ENCODE measurements at places on chromosomes 12 and 14. TPM values are rescaled to one million over a fixed set of nuclear protein-coding genes. Genes with fewer than 3 reads are reported as not detected.
A peak's percentile ranks its signal among the peaks of the same experiment; 100 is the strongest.

WDHD1 gene
- 30.9 TPM for total RNA-seq

ARHGAP9 gene
- 2.8 TPM for total RNA-seq

CYP27B1 gene
- 2.0 TPM for total RNA-seq

PTHLH gene
- total RNA-seq, result 0.93 TPM

- DNase-seq, result no peak
Observed at GRCh38 chr14:71322655-71323250, 415.5 kb downstream of the PCNX1 start.

GRCh38 chr12:64088431-64089349, 133.4 kb downstream of the KICS2 start:
- no peak for DNase-seq

DNA sequence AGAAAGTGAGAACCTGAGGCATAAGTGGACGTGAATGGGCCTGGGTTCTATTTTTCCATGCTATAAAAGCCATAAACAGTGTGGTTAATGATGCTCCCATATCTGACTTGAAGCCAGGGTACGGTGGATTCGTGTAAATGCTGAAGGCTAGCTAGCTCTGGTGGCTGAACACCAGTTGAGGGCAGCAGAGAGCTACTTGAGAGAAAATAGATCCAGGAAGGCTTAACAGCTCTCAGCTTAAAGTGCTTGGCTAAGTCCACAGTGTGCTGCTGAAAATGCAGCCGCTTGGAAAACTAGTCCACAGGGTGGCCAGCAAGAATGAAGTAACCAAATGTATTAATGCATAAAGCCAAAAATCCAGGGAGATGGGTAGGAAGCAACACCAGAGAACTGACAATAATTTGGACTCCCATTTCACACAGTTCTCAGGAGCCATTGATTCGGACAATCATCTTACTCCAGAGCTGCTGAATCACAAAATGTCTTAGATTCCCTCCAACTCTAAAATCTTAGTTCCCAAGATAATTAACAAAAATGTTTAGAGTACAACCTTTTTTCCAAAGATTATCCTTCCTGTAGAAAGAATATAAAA, 15.0 kb upstream of the FOXG1 start:
- peak; percentile 32 for DNase-seq

- no peak for DNase-seq
Observed at GRCh38 chr12:52041695-52042123, 9.5 kb upstream of the NR4A1 start.

- no peak for DNase-seq
Observed at GRCh38 chr12:44674875-44675274, 201.2 kb downstream of the NELL2 start.

DNA sequence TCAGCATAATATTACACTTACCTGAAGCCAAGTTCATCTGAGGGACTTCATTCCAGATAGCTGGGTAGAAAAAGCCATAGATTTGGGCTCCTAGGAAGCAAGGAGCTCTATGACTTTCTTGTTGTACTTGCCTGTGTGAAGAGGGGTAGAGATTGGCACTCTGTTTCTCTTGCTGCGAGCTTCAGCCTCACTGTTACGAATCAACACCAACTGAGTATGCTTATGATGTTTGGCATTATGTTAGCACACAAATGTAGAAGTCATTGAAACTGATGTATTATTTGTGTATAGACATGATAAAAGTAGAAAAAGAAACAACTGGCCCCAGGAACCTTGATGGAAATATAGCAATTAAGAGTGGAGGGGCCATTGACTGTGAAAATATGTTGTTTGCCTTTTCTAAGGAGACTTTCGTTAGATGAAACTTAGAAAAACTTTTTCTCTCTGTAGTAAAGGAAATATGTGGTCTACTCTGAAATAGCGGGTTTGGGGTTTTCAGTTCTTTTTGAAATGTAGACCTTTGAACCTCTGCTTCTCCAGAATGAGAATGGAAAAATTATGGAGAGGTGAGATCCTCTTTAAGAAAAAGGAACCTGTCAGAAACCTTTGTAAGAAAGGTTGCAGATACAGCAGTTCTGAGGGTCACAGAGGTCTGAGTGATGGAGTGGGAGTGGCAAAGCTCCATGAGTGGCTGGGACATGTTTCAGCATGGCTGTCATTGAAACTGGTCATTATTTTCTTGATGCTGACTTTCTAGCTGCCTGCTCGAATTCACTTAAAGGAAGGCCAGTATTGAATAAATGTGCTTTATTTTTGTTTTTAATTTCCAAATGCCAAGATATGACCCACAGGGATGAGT, 159.9 kb downstream of the GCH1 start:
- DNase-seq, result no peak

GRCh38 chr14:39469094-39469710, 37.0 kb upstream of the FBXO33 start:
- no peak for DNase-seq

GRCh38 chr12:617304-617915, 45.8 kb downstream of the NINJ2 start:
- DNase-seq, result no peak

Data from progenitor cell of endocrine pancreas (in vitro differentiated cells).